Activated CD4-positive, alpha-beta T cell treated with anti-CD3 and anti-CD28 coated beads for 24 hours (primary cell): ENCODE measurements at places on chromosomes 1 and 21.

- DNase-seq = no peak
Measured at GRCh38 chr1:48966583-48966982, 189.9 kb upstream of the BEND5 start.

DNA sequence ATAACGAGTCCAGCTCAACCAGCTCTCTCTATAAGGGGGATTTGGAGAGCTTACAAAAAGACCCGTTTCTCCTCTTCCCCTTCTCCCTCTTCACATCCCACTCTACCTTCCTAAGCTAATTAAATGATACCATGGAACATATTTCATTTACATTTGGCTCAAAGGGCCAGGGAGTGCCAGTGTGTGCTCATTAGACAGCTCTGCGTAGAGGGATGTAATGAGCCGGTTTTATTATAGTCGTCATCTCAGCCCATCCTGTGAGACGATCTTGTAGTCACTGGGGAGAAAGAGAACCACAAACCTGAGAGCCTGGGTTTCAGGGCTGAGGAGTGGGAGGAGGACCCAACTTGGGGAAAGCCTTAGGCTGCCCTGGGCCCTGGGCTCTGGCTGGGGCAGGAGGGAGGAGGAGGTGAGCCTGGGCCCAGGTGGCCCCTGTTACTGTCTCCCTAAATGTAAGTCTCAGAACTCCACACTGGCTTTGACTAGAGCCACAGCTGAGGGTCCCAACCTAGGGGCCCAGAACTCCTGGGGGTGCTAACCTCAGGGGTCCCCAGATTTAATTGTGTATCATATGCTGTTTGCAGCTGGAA is 354.6 kb downstream of the MATN1 start:
- DNase-seq = no peak

DNA sequence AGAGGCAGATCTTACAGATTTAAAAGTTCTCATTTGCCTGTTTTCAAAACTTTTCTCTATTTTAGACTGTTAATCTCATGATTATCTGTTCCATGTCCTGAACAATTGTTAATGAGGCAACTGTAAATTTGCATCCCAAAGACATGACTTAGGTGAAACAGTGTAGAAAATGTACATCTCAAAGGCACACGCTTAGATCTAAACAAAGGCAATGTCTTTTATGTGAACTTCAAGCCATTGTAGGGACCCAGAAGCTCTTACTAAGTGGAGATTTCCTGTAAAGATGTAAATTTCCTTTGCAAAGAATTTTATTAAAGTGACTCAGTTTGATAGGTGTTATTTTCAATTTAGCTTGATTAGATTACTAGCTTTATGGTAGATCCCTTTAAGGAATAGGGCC is 125.2 kb upstream of the F3 start:
- DNase-seq = no peak

DNA sequence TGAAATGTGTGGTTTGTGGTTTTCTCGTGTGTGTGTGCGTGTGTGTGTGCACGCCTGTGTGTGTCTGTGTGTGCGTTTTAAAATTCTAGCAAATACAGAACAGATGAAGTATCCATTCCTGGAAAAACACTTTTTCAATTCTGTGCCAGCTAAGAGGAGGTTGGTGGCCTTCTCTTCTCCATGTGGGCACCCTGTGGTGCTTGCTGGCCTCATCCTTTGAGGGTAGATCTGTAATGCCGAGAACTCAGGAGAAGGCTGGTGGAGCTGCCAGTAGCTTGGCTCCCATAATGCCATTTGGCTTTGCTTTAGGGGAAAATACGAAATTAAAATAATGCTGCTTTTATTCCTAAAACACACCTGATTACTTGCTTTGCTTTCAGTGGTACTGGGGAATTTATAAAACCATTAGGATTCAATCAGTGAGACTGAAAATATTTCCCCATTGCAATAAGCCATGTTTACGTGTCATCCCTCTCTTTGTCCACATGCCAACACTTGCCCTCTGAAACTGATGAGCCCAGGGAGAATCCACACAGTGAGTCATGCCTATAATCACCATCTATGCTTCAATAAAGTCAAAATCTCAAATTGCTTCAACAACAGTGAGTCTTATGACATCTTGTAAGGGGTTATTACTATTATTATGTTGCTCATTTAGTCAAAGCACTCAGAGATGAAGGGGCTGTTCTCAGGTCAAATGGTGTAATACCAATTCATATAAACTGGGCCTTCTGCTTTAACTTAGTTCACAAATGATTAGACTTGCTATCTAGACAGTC is 39.2 kb downstream of the ABCA4 start:
- DNase-seq = no peak

DNA sequence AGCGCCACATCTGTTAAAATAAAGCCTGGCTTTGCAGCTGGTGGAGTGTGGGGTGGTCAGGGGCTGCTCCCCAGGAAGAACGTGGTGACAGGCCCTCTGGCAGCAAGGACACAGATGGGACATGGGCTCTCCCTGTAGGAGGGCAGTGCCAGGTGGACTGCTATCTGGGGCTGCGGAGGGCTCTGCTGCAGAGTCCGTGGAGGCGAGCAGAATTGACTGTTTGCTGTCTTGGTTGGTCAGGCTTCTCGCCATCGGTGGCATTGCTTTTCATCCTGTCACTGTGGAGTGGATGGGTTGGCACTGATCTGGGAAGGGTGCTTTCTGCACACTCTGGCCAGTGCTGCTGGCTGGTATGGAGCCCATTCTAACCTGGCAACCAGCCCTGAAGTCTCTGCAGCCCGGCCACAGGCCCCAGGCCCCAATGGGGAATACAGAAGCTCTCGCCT is 103.0 kb downstream of the LAMC2 start:
- no peak for DNase-seq

GRCh38 chr1:155022927-155023236 is 10.7 kb downstream of the DCST2 start:
- DNase-seq = no peak

GRCh38 chr1:94095112-94095637 is 25.8 kb downstream of the ABCA4 start:
- no peak for DNase-seq
